Hematopoietic multipotent progenitor cell (in vitro differentiated cells): ENCODE measurements at places on chromosomes 7 and 10.

GRCh38 chr7:55441774-55442522, 76.8 kb downstream of the LANCL2 start:
- DNase-seq = no peak

GRCh38 chr10:128693493-128694131, 567.4 kb upstream of the MKI67 start:
- DNase-seq = no peak

- no peak for DNase-seq
Observed at GRCh38 chr10:94333051-94333450, 29.7 kb downstream of the NOC3L start.

- no peak for DNase-seq
Observed at GRCh38 chr7:114930829-114931655, 9.1 kb downstream of the MDFIC start.

DNA sequence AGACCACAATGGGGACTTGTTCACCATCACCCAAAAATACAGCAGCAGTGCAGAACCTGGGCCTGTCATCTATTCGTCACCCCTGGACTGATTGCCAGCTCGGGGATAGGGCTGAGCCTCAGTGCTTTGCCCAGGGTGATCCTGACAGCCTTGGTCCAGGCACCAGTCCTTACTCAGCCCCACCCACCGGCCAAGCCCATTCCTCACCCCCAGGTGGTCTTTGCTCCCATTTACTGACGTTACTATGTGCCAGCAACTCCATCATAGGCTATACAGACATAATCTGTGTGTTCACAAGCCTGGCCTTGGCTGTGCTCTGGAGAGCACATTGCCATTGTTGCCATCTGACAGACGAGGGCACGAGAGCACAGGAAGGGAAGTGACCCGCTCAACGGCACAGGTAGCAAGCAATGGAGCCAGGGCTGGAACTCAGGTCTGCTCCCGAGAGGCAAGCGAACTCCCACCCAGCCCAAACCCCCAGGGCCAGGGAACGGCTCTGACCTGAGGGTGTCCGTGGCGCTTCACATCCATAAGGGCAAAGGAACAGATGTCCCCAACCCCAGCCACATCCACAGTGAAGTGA, 6.8 kb downstream of the ATG9B start:
- no peak for DNase-seq
